Cerebellar nuclear complex (tissue), 1 donor: ENCODE measurements at places on chromosomes 6 and 20.

GRCh38 chr6:31837369-31838113 lies 10.0 kb downstream of the HSPA1B start:
- DNase-seq: no peak

DNA sequence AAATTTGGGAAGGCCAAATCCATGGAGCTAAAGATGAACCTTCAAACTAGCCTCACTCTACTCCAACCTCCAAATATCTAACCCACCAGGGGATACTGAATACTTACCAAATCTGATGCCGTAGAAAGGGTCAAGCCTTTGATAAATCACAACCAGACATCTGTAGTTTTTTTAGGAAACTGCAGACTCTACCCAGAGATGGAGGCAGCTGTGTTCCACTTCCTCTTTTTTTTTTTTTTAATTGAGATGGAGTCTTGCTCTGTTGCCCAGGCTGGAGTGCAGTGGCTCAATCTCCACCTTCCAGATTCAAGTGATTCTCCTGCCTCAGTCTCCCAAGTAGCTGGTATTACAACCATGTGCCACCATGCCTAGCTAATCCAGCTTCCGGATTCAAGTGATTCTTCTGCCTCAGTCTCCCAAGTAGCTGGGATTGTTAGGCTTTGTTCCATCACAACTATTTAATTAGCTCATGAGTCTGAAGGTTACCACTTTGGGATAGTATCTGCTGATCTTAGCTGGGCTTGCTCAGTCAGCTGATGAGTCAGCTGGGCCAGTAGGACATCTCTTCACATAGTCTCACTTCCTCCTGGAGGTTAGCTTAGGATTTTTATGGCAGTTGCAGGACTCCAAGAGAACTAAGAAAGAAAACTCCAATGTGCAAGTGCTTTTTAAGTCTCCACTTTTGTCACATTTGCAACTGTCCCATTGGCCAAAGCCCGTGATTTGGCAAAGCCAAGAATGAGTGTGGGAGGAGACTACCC lies 13.3 kb downstream of the FRK start:
- DNase-seq: no peak

DNA sequence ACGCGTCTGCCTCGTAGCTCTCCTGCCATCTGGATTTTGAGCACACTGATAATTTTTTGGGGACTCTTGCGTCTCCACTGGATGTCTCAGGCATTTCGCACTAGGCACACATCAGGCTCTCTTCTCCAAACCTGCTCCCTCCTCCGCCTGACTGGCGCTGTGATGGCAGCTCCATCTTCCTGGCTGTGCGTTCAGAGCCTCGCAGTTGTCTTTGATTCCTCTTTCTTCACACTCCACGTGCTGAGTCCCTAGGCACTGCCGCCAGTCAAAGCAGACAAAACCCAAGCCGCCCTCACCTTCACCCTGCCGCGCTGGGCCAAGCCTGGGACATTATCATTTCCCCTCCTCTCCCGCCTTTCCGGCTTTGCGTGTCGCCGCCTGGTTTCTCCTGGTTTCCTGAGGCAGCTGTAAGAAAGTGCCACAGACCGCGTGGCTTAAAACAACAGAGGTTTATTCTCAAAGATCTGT lies 778 bp downstream of the PSMG4 start:
- DNase-seq: no peak

GRCh38 chr6:6857528-6857927 lies 250.2 kb upstream of the RREB1 start:
- DNase-seq: no peak

DNA sequence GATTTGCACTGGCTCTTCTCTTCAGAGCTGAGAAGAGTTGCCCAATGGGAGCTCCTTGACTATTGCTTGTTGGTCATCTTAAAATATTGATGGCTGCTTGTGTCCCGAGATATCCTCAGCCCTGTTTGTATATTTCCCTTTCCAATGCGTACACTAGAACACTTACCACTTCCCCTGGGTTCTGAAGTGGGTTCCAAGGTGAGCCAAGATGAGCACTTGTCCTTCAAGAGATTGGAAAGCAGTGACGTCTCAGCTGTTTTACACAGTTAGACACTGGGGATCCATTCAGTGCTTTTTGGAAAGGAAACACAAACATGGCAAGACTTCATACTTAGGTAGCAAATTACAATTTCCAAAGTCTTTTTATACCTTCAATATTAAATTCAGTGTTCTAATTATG lies 716.4 kb upstream of the CITED2 start:
- DNase-seq: no peak

GRCh38 chr6:155234687-155235086 lies 29.1 kb upstream of the CLDN20 start:
- no peak for DNase-seq

GRCh38 chr6:116349216-116349615 lies 21.5 kb upstream of the DSE start:
- no peak for DNase-seq

GRCh38 chr6:14079433-14079832 lies 38.1 kb upstream of the CD83 start:
- DNase-seq: no peak

- no peak for DNase-seq
Observed at GRCh38 chr6:13971303-13971702, 46.6 kb downstream of the RNF182 start.

DNA sequence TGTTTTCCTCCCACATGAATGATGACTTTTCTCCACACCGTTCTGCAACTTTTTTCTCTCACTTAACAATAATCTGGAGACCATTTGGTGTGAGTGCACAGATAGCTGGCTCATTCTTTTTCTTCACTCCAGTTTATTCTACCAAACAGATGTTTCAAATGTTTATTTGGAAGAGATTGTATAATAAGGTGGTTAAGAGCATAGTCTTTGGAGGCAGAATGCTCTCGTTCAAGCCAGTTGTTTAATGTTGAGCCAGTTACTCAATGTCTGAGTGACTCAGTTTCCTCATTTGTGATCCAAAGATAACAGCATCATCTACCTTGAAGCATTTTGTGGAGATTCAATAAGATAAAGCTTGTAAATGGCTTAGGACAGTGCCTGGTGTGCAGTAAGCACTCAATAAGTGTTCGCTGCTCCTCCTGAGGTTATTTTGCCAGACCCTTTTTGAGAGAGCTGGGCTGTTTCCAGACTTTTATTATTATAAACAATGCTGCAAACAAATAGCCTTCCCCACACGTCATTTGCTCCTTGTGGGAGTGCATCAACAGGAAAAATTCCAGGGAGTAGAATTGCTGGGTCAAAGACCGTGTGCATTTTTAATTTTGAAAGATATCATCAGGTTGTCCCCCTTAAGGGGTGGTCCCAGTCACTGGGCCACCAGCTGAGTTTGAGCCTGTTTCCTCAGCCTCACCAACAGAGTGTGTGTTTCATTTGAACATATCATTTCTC lies 70.6 kb downstream of the VEGFA start:
- no peak for DNase-seq

DNA sequence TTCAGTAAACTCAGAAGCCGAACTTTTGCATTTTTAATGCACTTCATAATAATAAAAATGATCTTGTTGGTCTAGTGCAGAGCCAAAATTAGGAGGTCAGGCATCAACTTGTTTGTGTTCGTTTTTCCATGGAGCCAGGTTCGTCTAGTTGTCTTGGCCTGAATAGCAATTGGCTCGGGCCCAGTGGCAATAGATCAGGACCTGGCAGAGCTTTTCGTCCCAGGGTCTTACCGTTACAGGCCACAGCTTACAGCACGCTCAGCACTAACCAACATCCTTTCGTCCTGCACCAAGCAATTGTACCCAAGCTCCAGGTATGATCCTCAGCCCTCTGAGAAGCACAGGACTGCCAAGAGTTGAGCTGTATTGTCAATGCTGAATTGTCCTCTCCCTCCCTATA lies 240.5 kb upstream of the PLN start:
- DNase-seq: no peak

DNA sequence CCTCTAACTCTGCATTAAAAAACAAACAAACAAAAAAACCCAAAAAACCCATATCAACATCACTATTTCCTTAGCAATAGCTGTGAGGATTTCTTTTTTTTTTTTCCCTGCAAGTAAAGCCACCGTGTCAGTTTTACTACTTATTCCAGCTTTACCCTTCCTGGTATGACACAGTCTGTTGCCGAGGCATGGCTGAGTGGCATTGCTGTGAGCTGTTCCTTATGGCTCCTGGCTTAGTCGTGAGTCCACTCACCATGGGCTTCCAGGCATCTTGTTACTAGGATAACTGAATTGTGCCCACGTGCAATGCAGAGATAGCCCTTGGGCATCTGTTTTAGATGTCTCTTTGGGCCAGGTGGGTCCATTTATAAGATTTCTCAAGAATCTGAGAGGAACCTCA lies 84.8 kb downstream of the LRRC1 start:
- DNase-seq: no peak

- no peak for DNase-seq
Observed at GRCh38 chr6:153231048-153231646, 100.1 kb upstream of the RGS17 start.
